ENCODE measurements at places on chromosomes 3 and 15. TPM values are rescaled to one million over a fixed set of nuclear protein-coding genes. Genes with fewer than 3 reads are reported as not detected.

The NR1D2 gene
- 36.9 TPM for total RNA-seq

DNA sequence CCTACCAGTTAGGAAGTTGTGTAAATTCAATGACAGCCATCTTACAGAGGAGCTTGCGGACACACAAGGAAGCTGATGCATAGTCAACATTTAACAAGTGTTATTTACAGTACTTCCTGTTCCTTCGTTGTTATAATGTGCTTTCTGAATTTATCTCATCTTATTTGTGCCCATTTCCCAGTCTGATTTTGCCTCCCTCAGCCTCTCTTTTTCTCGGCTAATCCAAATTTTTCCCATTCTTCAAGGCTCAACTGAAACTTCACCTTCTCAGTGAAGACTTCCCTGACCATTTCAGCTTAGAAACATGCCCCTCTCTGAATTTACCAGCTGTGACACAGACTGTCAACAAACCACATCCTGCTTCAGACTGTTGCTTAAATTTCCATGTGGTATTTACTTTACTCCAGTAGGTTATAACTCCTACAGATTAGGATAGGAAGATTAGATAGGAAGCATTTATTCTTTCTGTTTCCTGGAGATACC lies 55.7 kb upstream of the CP start:
- DNase-seq: no peak

GRCh38 chr15:46260937-46261336 lies 626.1 kb downstream of the SQOR start:
- no peak for DNase-seq

- DNase-seq: no peak
Measured at GRCh38 chr3:27565201-27565852, 81.1 kb upstream of the SLC4A7 start.

DNA sequence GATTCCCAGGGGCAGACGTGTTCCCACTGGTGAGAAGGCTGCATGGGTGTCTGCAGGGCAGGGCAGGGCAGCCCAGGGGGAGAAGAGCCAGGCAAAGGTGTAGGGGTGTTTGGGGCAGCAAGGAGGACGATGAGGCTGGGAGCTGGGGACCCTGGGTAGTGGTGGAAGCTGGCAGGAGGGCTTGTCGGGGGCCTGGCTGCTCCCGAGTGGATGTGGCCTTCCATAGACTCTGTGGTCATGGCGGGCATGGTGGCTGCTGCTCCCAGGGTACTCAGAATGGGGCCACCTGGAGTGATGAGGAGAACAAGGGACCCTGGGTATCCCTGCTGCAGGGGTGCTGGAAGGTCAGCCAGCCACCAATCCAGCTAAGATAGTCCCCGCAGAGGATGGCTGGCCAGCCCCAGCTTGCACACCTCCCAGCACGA lies 107.5 kb downstream of the WNT7A start:
- no peak for DNase-seq

- no peak for DNase-seq
Measured at GRCh38 chr3:53820084-53820483, 26.1 kb downstream of the CHDH start.

The TMEM207 gene
- not detected for total RNA-seq

- no peak for DNase-seq
Measured at GRCh38 chr3:128808672-128809071, 70.7 kb upstream of the ACAD9 start.

The DAG1 gene
- 65.0 TPM for total RNA-seq

GRCh38 chr3:14929310-14930074 lies 17.9 kb upstream of the NR2C2 start:
- no peak for DNase-seq

DNA sequence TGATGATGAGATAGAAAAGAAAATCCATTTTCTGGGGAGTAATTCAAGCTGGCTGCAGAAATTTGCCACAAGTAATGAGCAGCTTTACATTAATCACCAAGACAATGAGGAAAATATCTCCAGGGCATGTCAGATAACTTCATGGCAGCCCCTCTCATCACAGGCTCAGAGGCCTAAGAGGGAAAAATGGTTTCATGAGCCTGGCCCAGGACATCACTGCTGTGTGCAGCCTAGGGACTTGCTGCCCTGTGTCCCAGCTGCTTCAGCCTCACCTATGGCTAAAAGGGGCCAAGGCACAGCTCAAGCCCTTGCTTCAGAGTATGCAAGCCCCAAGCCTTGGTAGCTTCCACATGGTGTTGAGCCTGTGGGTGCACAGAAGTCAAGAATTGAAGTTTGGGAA lies 161.7 kb downstream of the OPA1 start:
- DNase-seq: no peak

DNA sequence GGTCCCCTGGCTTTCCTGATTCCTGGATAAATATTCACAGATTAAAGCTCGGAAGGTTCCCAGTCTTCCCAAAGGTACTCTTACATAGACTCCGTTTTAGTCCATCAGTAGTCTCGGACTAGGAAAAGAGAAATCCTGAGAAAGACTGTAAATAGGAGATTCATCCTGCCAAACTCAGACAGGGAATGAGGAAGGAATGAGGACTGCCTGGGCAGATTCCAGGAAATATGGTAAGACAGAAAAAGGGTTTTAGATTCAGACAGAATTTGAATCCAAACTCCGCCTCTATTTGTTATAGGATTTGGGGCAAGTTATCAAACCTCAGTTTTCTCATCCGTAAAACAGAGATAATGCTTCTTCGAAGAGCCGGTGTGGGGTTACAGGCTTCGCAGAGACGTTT lies 77.8 kb upstream of the VGLL4 start:
- DNase-seq: no peak

The ZMAT3 gene
- total RNA-seq: 8.1 TPM

- DNase-seq: no peak
Measured at GRCh38 chr15:74391582-74392450, 24.4 kb upstream of the CYP11A1 start.

GRCh38 chr3:63344661-63345060 lies 66.6 kb downstream of the SYNPR start:
- no peak for DNase-seq

GRCh38 chr15:77821188-77821958 lies 188.7 kb upstream of the LINGO1 start:
- no peak for DNase-seq

GRCh38 chr3:178203650-178204049 lies 332.6 kb upstream of the KCNMB2 start:
- no peak for DNase-seq

The CRYGS gene
- 3.1 TPM for total RNA-seq

The TLR9 gene
- total RNA-seq: not detected

The SPRED1 gene
- total RNA-seq: 38.5 TPM

The CCR3 gene
- total RNA-seq: 0.37 TPM

- DNase-seq: no peak
Measured at GRCh38 chr3:26653811-26654425, 31.3 kb downstream of the LRRC3B start.

DNA sequence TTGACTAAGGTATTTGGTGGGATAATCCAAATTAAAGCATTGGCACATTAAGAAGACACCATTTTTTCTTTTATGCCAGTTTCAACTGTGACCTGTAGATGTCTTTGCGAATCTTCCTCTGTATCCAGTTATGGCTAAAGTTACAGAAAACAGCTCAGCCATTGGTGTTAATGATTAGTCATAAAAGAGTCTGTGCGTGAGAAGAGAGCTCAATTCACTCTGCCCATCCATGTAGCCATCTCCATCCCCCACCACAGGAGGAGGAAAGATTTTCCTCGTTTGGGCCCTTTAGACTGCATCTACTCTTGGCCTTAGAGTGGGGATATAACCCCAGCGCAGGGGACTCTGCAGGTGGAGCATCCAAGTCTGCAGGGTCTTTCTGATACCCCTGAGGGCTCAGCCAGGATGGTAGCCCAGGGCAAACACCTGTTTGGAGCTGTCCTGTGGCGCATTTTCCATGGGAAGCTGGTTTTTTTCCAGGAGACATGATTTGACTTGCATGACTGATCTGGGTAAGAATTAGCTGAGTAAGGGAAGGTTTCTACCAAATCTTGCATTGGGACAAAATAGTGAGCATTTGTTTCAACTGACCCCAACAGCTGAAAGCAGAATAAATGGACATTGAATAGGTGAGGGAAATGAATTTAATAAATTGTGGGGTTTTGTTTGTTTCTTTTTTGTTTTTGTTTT lies 29.5 kb downstream of the NANOGP8 start:
- no peak for DNase-seq

- DNase-seq: no peak
Measured at GRCh38 chr15:71730277-71731144, 79.8 kb upstream of the NR2E3 start.

The LRRC49 gene
- total RNA-seq: 4.0 TPM

DNA sequence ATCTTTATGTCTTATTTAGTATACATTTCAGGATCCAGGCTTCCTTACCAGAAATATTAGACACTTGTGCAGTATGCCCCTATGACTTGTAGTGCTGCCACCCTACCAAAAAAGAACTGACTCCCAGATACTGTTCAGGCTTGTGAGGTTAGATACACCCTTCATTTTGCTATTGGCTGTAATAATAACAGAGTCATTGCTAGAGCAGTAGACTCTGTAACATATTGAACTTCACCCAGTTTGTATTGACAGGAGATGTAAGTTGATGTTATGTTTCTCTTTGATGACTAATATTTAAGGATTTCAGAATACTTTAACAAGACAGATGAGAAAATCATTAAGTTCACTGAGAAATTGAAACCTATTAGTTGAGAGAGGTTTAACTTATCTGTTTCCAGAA lies 32.9 kb downstream of the RNF111 start:
- no peak for DNase-seq

The THPO gene
- 0.36 TPM for total RNA-seq

GRCh38 chr15:68585574-68586273 lies 6.9 kb downstream of the CORO2B start:
- no peak for DNase-seq

GRCh38 chr3:45657853-45658252 lies 31.3 kb upstream of the SACM1L start:
- no peak for DNase-seq

- no peak for DNase-seq
Measured at GRCh38 chr3:133124511-133124910, 86.3 kb downstream of the TMEM108 start.

- DNase-seq: no peak
Measured at GRCh38 chr15:99669250-99669649, 64.0 kb downstream of the LYSMD4 start.

GRCh38 chr15:77514641-77515402 lies 94.1 kb downstream of the HMG20A start:
- no peak for DNase-seq

The GRIP2 gene
- total RNA-seq: 0.84 TPM

The LPP gene
- total RNA-seq: 120 TPM

- no peak for DNase-seq
Measured at GRCh38 chr3:18443665-18444594, 18.8 kb upstream of the SATB1 start.

- no peak for DNase-seq
Measured at GRCh38 chr3:140205598-140205997, 270.6 kb downstream of the CLSTN2 start.

DNA sequence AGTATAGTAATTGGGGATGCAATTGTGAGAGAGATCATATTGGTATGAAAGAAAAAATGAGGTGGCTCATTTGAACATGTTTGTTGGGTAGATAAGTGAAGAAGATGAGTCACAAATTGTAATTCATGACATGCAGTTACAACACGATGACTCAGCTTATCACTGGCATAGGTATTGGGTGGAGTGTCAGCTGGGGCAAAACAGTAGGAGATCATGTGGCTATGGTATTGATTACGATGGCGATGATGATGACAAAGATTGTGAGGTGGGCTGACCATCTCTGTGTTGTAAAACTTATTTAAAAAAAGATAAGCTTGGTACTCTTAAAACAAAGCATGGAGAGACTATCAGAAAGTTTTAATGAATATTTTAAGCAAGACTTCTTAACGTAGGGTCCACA lies 11.6 kb upstream of the DPH6 start:
- no peak for DNase-seq

- no peak for DNase-seq
Measured at GRCh38 chr3:125232401-125232800, 19.9 kb upstream of the SLC12A8 start.

The LSMEM2 gene
- not detected for total RNA-seq

DNA sequence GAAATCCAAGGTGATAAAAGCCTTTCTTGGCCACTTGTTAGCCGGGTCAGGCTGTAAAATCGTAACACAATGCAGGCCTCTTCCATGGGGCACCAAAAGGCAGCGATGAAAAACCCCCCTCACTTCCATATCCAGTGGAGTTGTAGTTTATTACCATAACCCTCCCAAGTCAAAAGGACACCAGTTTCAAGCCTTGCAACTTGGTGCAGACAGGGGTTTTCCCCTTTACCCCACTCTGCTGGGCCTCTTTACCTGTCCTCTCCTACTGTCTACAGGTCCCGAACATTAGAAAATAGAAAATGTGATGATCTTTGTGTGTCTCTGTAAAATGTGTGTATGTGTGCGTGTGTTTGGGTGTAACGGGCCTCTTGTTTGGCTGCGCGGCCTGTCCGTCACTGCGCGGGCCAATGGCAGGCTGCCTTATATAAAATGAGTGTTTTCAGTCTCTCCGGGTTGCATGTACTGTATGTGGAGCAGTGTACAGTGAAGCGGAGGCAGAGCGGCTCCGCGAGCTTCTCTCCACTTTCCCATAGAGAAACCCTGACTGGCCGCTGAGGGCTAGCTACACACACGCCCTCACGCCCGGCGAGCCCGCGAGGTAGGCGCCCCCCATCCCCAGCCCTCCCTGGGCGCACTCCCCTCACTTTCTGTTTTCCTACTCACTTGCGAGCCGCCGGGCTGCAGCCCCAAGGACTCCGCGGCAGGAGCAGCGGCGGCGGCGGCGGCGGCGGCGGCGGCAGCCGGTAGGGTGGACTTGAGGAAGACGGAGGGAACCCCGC lies at the start of gene BBX:
Gene BBX, plus strand, starts transcription at position 453 of the 779 bp plus-strand sequence. CDS start 187,499 bp downstream, outside the sequence.
- peak; percentile 94 for DNase-seq

GRCh38 chr3:126216416-126216815 lies 36.0 kb upstream of the ALDH1L1 start:
- no peak for DNase-seq

DNA sequence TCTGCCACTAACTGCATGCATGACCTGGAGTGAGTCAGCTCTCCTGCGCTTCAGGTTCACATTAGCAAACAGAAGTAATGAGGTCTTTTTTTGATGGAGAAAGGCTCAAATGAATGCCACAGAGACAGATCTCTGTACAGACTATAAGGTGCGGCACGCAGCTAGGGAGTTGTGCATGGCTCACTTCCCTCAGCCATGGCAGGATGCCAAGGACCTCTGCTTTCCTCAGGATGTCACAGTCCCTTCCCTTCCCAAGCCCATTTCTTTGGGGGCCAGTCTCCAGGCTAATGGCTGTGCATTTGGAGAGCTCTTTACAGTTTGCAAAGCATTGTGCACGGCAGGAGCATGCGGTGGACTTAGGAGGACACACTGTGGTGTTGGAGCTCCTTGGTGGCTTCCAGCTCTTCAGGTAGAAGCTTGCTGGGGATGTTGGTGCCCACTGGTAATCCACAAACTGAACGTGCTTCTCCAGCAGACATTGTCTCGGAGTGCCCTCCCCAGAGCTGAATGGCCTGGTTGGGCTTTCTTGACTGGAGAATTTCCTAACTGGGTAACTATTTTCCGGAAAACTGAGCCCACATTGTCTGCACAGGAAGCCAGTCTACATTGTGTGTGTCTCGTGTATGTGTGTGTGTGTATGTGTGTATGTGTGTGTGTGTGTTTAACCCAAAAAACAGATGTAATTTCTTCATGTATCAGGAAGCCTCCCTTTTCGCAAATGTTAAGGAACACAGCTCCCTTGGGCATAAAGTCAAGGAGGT lies 172.5 kb upstream of the TLE3 start:
- DNase-seq: no peak

Data from omental fat pad (tissue), 4 donors.